ENCODE measurements at places on chromosomes 11 and 22. TPM values are rescaled to one million over a fixed set of nuclear protein-coding genes. Genes with fewer than 3 reads are reported as not detected.

The GPR83 gene
- total RNA-seq: not detected

The CNGA4 gene
- total RNA-seq: 0.22 TPM

The MAPK8IP2 gene
- total RNA-seq: 0.12 TPM

The KLHDC7B gene
- 6.4 TPM for total RNA-seq

The ESAM gene
- total RNA-seq: 1.7 TPM

The KRTAP5-7 gene
- 0.17 TPM for total RNA-seq

The KBTBD4 gene
- 18.0 TPM for total RNA-seq

The OR10A4 gene
- total RNA-seq: not detected

The RHOG gene
- 153 TPM for total RNA-seq

The CCDC73 gene
- not detected for total RNA-seq

The OR51B5 gene
- not detected for total RNA-seq

The SYT8 gene
- not detected for total RNA-seq

Data from activated naive CD4-positive, alpha-beta T cell treated with anti-CD3 and anti-CD28 coated beads, Interleukin-2, amount 10 ng/mL, durations not matched to agents 5 hours and 36 hours (primary cell).